HCT116 (cell line): ENCODE measurements at places on chromosomes 7 and 10.
A peak's percentile ranks its signal among the peaks of the same experiment; 100 is the strongest.

GRCh38 chr10:53918755-53919154, 882.3 kb downstream of the PCDH15 start:
- DNase-seq = no peak

DNA sequence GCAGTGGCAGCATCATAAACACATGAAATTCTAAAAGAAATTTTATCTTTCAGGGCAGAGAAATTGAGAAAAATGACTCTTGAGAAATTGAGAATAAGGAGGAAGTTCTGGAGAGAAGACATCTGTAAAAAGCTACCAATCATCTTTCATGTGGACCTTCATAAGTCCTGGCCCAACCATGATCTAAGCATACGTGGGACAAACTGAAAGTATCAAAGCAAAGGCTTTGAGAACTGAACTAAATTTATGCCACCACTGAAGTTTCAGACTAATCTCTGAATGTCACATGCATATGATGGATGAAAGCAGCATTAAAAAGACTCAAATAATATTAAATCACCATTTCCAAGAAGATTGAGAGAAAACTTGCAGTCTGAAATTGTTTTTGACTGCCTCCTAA, 1502.8 kb upstream of the LRRTM3 start:
- no peak for DNase-seq

GRCh38 chr10:92047215-92047614, 123.6 kb downstream of the BTAF1 start:
- DNase-seq = no peak

DNA sequence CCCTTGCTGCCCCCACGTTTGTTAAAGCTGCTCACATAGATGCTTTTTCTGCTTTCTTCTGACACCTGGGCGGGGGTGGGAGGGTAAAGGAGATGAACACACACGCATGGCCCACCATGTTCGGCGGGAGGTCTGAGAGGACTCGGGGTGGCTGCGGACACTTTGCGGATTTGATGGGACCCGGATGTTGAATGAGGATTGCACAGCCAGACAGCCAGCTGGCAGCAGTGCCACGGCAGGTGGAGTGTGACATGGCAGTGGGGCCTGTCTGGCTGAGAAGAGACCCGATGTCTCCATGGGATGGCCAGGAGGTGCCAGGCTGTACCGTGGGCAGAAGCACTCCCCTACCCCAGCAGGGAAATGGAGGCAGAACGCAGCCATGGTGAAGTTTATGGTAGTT, 31.2 kb downstream of the PPP2R2D start:
- DNase-seq = no peak

- DNase-seq = no peak
Observed at GRCh38 chr7:33624215-33624614, 281.1 kb upstream of the BMPER start.

DNA sequence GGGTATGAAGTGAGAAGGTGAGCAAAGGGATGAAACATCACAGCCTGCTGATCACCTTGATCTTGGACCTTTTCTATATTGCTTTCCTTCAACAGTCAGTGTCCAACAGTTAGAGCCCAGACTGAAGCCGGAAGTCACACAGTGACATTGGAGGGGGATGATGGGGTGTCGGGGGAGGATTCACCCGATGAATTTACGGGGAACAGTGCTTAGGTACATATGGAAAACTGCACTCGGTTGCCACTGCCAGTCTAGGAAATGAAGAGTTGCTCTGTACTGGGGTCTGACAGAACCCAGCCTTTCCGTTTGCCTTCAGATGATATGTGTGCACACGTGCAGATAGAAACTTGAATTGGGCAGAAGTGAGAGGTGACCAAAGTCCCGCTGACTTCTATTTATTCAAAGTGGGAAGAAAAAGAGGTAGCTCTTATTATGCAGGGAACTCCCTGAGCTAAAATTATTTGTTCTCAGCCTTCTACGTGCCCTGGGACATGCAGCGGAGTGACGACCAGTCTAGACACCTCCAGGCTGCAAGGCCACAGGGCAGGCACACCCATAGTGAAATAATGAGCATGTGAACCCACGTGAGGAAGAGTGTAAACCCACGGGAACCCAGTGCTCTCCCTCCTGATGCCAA, 107.2 kb upstream of the INHBA start:
- no peak for DNase-seq

GRCh38 chr10:34999532-34999931, 90.6 kb downstream of the CUL2 start:
- no peak for DNase-seq

GRCh38 chr7:133481676-133482075, 228.8 kb downstream of the EXOC4 start:
- no peak for DNase-seq

DNA sequence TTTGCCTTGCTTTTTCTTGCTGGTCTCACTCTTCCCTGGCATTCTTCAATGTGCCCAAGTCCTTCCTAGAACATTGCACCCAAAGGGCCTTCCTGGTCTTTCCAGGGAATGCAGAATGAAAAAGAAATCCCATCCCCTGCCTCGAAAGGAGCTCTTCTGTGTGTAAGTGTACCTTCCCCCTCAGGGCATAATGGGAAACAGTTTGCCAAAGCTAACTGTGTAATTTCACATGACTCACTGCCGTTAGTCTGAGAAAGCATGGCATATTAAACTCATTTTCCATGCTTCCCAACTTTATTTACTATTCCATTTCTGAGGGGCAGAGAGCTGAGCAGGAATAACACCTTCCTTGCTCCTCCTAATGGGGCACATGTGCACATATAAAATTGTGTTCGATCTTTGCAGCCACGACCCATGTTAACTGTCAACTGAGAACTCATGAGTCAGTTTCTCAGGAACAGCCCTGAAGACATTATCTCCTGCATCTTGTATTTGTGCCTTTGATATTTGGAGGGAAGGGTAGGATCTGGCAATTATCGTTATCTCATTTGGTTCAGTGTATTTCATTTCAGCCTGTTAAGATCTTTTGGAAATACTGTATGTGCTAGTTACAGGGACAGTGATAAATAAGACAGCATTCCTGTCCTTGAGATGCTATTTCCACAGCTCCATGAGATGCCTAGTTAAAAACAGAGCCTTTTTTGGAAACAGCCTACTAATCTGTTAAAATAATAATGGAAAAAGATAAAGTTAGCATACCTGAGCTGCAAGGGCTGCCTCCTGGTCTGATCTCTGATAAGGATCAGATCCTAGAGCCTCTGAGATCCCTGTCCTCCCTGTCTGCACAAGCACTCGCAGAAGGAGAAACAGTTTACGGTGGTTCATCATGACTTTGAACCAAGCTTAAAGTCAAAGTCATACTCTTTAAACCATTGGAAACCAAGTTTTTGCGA, 42.3 kb downstream of the IKZF1 start:
- DNase-seq = no peak

DNA sequence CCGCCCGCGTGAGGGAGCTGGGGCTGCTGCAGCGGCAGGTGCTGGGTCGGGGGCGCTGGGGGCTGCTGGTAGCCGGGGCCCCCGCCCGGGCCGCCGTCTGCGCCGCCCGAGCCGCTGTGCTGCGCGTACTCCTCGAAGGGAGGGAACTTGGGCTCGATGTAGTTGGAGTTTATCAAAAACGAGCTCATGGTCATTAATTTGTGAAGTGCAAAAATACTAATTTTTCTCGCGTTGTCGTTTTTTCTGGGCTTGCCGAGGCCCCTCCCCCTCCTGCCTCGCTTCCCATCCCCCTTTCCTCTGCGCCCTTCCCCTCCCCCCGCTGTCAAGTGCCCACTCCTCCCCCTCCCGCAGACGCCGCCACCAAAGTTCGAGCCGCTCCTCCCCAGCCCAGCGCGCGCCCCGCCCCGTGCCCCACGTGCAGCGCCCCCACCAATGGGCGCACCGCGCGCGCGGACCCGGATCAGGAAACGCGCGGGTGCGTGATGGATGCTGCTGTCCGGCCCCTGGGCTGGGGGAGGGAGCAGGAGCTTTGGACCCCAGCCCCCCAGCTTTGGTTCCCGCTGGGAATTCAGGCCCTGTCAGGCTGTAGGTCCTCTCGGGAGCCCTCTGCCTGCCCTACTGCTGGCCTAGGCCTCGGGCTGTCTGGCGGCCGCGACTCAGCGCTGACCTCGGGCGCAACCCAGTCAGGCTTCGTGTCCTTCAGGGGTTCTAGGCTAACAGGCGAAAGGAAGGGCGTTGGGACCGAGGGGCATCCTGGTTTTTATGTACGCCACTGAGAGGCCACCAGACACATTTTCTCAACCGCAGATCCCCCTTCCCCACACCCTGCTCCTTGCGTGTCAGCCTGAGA, at the start of gene HOXA4:
TSS of gene HOXA4 (minus strand) at position 218 of the 850 bp plus-strand sequence. CDS start at position 194, 24 bp downstream.
- DNase-seq = no peak

DNA sequence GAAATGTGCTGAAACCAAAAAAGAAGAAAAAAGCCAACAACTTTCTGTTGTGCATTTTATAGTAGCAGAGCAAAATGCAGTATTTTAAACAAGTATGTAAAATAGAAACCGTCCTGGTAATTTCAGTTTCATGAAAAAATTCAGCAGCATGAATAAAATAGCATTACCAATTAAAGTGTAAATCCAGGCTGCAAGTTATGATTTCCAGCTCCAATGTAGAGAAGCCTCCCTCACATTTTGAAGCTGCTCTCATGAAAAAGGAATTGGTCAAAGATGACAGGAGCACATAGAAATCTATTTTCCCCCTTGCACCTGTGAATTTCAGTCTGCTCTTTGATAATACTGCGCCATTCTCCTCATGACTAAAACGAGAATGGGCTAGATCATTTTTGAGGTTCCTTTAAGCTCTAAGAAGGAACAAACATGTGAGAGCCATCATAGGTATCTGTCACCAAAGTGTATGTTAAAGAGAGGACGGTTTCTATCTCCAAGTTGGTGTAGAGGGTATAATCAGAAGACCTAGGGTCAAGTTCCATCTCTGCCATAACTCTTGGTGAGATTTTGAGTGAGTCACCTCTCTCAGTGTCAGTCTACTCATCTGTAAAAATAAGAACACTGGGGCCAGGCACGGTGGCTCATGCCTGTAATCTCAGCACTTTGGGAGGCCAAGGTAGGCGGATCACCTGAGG, 107.5 kb downstream of the MTPAP start:
- DNase-seq = no peak

DNA sequence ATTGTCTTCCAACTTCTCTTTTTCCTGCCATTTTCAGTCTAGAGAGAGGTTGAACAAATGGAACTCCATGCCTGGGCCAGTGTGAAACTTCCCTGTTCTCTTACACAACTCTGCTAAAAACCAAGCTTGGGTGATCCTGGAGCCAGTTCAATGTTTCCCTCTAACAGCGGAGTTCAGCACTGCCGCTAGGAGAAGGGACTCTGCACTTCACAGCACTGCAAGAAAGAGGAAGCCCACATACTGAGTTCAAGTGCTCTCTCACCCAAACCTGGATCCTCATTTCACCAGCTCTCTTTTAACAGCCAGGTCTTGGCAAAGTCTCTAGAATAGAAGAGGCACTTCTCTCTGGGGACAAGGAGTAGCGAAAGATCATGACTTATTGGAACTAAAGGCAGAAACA, 18.8 kb downstream of the FOXI2 start:
- DNase-seq = no peak

GRCh38 chr10:77643795-77644468, 6.3 kb upstream of the KCNMA1 start:
- DNase-seq = peak; percentile 49

DNA sequence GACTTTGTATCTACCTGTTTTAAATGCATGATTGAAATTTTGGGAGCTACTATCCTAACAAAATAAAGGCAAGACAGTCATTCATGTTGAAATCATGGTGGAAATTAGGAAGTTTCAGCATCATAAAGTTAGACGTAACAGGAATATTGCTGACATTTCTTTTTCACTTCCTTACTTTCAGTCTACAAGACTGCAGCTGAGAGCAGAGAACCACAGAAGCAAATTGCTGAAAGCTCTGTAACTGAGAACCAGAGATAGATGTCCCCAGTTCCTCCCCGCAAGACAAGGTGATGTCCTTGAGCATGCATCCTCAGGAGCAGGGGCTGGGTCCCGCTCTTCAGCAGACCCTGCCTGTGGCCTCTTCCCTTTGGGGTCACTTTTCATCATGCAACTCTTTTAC, 466.3 kb upstream of the POM121L12 start:
- DNase-seq = no peak

DNA sequence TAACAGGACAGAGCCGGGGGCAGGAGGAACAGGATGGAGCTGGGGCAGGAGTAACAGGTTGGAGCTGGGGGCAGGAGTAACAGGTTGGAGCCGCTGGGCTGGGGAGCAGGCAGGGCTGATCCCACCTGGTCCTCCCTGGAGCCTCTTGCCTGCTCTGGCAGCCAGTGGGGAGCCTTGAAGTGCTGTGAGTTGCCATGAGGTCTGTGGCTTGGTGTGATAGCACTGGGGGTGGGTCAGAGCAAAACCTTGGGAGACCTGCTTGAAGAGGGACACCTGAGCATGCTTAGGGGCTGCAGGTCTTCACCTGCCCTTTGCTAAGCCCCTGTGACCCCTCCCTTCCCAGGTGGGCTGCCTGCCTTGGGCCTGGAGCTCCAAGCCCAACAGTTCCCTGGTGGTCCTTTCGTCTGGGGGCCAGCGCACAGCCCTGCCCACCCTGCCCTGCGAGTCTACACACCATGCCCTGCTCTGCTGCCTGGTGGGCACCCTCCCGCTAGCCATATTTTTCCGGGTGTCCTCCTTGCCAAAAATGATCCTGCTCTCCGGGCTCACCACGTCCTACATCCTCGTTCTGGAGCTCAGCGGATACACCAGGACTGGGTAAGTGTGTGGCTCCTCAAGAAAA, 111.6 kb downstream of the ADCY1 start:
- no peak for DNase-seq

DNA sequence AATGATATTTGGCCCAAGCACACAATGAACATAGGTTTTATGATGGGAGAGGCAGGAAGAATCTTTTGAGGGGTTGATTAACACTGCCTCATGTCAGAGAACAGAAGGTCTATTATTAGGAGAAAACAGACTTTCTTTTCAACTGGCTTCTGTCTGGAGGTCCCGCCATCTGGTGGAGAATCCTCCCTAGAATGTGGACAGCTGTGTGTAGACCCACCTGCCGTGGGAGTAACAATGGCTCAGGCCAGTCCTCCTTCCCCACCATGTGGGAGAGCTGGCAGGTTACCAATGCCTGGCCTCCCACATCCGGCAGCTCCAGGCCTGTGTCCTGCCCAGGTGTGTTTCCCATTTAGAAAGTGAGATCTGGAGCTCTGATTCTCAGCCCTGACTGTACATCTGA, 70.4 kb upstream of the AOAH start:
- no peak for DNase-seq

GRCh38 chr7:22885797-22886261, 63.2 kb upstream of the TOMM7 start:
- DNase-seq = no peak

- DNase-seq = no peak
Observed at GRCh38 chr10:20740120-20740519, 157.0 kb downstream of the NEBL start.
